ENCODE measurements at places on chromosomes 1 and 21.
A peak's percentile ranks its signal among the peaks of the same experiment; 100 is the strongest.

GRCh38 chr1:43704838-43705237 lies 2.5 kb upstream of the ST3GAL3 start:
- no peak for DNase-seq

DNA sequence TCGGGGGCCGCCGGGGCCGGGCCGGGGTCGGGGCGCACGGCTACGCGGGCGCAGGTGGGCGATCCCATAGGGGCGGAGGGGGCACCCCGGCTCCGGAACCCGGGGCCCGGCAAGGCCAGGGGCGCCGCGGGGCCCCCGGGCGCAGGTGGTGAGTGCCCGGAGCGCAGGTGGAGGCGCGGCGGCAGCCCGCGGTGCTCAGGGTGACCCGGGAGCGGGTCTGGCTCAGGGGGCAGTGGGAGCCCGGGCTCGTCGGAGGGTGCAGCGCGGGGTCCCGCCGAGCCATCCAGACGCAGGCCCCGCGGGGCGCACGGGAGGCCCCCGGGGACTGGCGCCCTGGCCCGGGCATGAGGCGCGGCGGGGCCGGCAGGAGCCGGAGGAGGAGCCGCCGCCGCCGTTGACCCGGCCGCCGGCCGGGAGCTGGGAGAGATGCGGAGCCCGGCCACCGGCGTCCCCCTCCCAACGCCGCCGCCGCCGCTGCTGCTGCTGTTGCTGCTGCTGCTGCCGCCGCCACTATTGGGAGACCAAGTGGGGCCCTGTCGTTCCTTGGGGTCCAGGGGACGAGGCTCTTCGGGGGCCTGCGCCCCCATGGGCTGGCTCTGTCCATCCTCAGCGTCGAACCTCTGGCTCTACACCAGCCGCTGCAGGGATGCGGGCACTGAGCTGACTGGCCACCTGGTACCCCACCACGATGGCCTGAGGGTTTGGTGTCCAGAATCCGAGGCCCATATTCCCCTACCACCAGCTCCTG lies 489 bp downstream of the CELSR2 start:
- DNase-seq = no peak

- DNase-seq = peak; percentile 43
These were observed 403.7 kb downstream of the SIPA1L2 start for GRCh38 chr1:232226197-232226712.

GRCh38 chr1:24535021-24535424 lies 20.9 kb upstream of the NCMAP start:
- peak; percentile 65 for DNase-seq

- DNase-seq = peak; percentile 43
These were observed at the start of gene ETNK2 for GRCh38 chr1:204151552-204152309. ETNK2 (minus strand) TSS chr1:204152044; CDS start chr1:204151852, 192 bp downstream.

GRCh38 chr1:1996207-1996651 lies 7.4 kb downstream of the CFAP74 start:
- DNase-seq = no peak

DNA sequence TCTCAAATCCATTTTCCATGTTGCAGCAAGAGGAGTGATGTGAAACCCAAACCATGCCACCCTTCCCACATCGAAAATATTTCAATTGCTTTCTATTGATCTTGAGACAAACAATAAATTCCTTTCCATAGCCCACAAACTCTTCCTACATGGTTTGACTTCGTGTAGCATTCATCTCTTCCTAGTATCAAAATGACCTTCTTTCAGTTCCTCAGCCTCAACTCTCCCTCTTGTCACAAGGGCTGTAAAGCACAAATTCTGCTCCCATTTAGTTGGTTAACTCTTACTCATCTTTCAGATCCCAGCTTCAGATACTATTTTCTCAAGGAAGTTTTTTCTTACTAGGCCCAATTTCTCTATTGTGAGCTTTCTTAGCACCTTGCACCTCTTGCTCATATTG lies 99.0 kb downstream of the ZNF281 start:
- DNase-seq = no peak

DNA sequence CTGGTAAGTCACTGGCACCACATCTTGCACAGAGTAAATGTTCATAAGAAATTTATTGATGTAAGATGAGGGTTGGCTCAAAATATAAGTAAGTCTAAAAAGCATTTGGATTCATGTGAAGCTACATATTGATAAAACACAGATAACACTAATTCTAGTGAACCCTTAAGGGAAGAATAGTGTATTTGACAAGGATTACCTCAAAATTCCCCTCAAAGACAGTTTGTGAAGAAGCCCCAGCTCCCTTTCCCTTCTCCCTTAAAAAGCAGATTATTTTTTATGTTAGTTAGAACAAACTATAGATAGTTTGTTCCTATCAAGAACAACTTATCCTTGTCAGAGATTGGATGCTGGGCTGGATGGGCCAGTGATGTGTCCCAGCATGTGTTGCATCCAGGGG lies 10.7 kb downstream of the FGGY start:
- DNase-seq = no peak

DNA sequence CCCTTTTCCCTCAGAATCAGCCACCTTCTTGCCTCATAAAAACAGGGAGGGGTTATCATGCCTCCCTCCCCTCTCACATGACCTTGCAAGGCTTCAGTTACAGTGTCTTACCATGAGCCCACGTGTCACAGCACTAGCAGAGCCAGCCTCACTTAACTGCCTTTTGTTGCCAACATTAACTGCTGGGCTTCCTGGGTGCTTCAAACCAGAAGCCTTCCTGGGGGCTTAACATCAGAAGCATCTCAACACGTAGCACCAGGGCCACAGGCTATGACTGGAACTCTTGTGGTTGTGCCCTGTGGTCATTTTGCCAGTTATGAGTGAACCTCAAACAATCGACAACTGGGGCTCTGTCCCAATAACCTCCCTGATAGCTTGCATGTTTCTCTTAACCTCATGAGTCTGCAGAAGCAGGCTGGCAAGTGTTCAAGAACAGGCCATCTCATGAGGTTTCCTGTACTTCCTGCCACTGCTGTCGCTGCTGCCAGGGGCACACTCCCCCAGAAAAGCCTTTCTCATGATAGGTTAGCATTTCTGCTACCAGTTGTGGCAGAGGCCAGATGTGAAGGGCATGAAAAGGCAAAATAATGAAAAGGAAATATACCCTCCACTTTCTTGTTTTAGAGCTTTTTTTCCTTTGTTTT lies 132.2 kb downstream of the GLUL start:
- DNase-seq = no peak

GRCh38 chr1:24403806-24404205 lies 9.8 kb downstream of the STPG1 start:
- no peak for DNase-seq

- DNase-seq = no peak
These were observed 23.2 kb upstream of the PTTG1IP start for GRCh38 chr21:44896561-44897286.

DNA sequence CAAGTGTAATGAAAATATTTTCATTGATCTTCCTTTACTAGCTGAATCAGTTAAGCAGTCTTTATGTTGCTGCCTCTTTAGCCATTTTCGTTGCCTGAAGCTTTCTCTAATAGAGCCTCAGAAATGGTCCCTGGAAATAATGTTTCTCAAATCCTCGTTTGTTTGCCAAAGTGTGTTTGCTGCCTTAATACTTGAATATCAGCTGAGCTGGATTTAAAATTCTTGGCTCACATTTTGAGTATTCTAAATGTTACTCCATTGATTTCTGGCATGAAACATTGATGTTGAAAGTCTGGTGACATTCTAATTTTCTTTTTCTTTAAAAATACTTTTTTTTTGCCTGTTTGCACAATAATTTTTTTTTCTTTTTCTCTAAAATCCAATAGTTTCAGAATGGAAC lies 84.6 kb upstream of the SERBP1 start:
- no peak for DNase-seq

GRCh38 chr1:203173011-203173555 lies 2.5 kb downstream of the MYBPH start:
- no peak for DNase-seq

DNA sequence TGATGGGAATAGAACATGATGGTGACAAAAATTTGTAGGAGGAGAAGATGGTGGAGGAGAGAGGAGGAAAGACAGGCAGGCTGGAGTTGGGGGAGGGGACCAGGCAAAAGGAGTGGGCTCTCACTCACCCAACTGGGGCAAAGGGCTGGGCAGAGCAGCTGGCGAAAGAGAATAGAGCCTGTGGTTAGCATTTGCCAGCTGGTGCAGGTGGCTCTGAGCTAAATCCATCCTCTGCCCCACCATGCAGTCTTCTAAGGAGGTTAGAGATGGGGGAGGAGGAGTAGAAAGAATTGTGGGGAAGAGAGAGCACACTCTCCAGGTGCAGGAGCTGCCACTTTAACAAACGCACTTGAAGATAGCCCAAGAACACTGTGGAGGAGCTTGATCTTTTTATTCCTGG lies 27.6 kb upstream of the SLAMF1 start:
- DNase-seq = no peak

DNA sequence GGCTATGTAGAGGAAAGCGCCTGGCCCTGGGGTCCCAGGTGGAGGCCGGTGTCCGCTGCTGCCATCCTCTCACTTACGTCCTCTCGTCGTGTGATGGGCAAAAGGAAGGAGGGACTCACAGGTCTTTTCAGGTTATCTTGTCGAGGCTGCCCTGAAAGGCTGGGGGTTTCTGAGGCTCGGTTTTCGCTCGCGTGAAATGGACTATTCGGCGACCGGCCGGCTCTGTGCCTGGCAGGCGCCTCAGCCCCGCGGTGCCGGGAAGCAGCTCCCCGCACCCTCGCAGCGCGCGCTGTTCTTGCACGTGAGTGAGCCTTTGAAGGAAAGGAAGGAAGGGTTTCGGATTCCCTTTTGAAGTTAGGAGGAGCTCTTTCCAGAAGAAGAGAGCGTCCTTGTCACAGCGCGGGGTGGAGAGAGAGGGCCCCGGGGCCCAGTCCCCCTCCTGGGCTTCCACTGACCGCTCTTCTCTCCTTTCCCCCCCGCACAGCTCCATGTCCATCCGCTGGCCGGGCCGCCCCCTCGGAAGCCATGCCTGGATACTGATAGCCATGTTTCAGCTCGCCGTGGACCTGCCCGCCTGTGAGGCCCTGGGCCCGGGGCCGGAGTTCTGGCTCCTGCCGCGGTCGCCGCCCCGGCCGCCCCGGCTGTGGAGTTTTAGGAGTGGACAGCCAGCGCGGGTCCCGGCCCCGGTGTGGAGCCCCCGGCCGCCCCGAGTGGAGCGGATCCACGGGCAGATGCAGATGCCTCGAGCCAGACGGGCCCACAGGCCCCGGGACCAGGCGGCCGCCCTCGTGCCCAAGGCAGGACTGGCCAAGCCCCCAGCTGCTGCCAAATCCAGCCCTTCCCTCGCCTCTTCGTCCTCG lies 57.2 kb downstream of the AJAP1 start:
- DNase-seq = no peak

- no peak for DNase-seq
These were observed 165.6 kb downstream of the DSCAM start for GRCh38 chr21:40681164-40681859.

- no peak for DNase-seq
These were observed 33.0 kb downstream of the PGM1 start for GRCh38 chr1:63626222-63626621.

- DNase-seq = peak; percentile 22
These were observed 66.3 kb downstream of the CNST start for GRCh38 chr1:246632281-246633168.

DNA sequence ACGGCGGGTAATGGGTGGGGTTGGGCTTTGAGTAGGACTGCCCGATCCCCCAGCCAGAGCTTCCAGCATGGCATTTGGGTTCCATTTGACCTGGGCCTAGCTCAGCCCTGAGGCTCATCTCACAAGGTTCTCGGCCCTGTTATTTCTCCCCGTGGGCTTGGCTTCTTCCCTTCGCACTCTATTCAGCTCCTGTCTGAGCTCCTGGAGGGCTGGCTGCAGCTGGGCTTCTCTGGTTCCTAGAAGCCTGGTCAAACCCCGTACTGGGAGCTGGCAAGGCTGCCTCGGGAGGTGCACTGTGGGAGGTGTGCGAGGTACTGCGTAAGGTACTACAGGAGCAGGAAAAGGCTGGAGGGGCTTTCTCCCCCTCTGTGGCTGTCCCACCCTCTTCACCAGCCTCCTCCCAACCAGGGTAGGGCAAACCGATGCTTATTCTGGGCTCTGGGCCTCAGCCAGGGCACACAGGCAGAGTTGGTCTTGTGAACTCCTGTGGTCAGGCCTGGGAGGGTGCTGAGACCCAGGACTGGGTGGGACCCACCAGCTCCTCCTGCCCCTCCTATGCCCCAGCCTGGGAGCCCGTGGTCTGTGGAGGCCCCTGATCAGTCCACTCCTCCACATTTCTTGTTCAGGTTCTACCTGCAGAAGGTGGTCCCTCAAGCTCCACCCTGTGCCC lies 814 bp downstream of the A3GALT2 start:
- no peak for DNase-seq
